ENCODE measurements at places on chromosomes 12 and 14.

- peak; percentile 66 for DNase-seq
Measured at GRCh38 chr12:6062757-6063735, 61.4 kb downstream of the VWF start.

DNA sequence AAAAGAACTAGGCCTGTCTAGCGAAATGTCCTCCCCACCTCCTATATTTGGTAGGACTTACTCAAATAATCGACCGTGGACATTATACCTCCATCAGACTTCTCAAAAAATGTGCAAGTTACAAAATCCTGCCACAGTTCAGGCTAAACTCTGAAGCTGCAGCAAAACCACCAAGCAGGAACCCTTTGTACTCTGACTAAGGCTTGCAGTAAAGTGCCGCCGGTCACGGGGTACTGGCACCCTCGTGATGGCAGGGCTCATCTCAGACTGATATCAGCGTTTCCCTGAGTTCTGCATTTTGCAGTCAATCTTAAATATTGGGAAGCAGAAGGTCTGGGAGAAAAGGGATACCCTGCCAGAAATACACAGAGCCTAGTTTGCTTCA lies 17.1 kb downstream of the SLC11A2 start:
- DNase-seq: peak; percentile 59

GRCh38 chr12:65229441-65229840 lies 49.0 kb upstream of the MSRB3 start:
- DNase-seq: no peak

DNA sequence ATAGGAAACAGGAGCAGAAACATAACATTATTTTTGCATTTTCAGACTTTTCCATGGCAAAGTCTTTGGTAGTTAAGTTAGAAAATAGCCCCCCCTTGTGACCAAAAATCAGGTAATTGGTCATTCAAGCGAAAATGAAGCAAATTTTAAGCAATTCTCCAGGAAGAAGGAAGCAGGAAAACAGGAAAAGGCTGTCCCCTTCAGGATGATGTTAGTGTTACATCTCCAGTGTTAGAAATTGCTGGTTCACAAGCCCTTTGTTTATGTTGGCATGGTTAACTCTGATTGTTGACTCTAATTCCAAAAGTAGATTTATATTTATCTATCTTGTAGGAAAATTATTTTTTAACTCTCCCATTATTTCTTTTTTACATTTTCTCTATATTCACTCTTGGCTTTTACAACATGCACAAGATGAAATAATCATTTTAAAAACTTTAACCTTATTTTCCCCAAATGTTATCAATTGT lies 18.8 kb upstream of the GAS2L3 start:
- no peak for DNase-seq

GRCh38 chr14:71228711-71229110 lies 321.5 kb downstream of the PCNX1 start:
- no peak for DNase-seq

DNA sequence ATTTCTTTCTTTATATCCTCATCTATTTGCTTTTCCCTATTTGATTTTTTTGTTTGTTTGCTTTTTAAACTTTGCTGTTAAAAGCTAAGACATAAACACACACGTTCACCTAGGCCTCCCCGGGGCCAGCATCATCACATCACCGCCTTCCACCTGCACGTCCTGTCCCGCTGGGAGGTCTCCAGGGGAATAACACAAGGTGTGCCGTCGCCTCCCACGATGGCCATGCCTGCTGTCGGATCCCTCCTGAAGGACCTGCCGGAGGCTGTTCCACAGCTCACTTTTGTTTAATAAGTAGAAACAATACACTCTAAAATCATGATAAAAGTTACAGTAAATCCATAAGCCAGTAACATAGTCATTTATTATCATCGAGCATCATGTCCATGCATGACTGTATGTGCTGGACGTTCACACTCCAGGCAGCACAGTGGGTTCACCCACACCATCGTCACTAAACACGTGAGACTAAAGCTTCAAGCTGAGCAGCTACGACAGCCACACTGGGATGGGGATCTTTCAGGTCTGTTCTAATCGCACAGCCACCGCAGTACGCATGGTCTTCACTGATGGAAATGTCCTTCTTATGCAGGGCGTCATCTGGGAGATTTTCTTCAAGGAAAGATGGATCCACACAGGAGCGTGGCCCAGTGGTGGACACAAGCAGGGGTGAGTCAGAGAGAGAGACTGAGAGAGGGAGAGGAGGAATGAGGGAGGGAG lies 3.6 kb downstream of the RIMBP2 start:
- DNase-seq: no peak

DNA sequence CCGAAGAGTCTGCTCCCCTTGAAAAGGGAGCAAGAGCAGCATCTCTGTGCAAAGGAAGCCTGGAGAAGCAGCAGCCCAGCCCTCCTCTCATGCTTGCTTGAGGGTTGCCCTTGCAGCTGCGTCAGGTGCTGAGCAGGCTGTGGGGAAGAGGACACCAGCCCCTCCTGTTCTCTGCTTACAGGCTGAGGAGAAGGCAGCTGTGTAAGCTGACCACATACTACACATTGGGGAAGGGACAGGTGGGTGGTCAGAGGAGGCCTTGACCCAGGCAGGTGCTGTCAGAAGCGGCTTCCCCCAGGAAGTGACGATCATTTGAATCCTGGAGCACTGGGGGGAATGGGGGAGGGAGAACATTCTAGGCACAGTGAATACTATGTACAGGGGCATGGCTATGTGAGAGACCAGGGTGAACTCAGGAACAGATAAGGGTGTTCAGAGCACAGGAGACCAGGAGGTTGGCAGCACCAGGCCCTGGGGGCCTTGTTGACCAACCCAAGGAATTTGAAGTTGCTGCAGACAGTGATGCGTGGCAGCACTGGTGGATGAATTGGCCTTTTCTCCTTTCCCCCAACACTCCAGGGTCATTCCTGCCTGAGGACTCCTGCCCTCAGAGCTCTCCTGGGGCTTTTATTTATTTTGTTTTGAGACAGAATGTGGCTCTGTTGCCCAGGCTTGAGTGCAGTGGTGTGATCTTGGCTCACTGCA lies 2.7 kb upstream of the KLC1 start:
- DNase-seq: no peak

DNA sequence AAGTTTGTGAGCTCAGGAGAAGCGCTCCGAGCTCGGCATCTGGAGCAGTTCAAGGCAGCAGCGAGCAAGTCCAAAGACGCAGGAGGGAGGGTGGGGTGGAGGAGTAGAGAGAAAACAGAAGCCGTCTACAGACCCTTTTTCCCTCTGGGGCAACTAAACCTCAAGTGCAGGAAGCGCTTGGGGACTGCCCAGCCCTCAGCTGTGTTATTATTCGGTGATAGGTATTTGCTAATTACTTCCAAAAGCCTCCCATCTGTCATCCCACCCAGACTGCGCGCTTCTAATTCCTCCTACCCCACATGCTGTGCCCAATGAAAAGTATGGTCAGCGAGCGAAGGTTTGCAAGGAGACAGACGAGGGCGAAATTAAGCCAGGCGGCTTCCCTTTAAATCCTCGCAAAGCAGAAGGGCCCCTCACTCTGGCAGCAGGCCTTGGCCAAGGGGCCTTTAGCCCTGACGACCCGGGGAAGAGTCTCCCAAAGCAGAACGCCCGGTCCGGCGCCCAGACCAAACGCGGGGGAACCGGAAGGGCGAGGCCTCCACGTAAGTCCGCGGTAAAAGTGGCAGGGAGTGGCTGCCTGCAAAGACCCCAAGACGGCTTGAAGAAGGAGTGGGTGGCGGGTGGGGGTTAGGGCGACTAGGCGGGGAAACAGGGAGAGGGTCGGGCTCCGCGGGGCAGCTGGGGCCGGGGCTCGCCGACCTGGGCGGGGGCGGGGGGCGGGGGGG lies 507 bp upstream of the CD9 start:
- no peak for DNase-seq

DNA sequence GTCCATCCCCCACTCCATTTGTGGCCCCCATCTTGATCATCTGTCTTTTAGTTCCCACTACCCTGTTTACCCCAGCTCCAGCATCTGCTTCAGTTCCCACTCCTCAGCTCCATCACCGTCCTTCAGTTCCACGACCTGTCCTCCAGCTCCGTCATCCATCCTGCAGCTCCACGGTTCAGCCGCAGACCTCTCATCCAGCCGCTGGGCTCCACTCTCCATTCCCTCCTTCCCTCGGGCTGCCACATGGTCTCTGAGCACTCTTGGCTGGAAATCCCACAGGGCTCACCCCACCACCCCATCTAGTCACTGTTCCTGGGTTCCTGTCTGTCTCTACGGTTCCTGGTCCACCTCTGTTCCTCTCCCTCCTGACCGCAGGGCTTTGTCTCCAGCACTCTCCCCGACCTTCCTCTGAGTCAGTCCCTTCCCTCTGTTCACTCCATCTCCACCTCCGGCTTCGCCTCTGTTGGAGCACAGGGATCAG lies 3.3 kb upstream of the P3H3 start:
- no peak for DNase-seq

DNA sequence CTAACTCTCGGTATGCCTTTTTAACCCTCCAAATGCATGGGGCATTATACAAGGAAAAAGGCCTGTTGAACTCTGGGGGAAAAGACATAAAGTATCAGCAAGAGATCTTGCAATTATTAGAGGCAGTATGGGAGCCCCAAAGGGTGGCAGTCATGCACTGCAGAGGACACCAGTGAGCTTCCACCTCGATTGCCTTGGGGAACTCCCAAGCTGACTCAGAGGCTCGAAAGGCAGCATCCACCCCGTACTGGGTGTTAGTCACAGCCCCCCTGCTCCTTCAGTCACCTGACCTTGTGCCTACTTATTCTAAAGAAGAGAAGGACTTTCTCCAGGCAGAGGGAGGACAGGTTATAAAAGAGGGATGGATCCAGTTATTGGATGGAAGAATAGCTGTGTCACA lies 781.4 kb upstream of the TMEM132C start:
- DNase-seq: peak; percentile 35

GRCh38 chr12:19484738-19485137 lies 45.4 kb downstream of the AEBP2 start:
- no peak for DNase-seq

GRCh38 chr12:120116441-120116791 lies at the start of gene RAB35:
Gene RAB35 (minus strand): TSS chr12:120116753. CDS start chr12:120116650, 103 bp downstream.
- no peak for DNase-seq

DNA sequence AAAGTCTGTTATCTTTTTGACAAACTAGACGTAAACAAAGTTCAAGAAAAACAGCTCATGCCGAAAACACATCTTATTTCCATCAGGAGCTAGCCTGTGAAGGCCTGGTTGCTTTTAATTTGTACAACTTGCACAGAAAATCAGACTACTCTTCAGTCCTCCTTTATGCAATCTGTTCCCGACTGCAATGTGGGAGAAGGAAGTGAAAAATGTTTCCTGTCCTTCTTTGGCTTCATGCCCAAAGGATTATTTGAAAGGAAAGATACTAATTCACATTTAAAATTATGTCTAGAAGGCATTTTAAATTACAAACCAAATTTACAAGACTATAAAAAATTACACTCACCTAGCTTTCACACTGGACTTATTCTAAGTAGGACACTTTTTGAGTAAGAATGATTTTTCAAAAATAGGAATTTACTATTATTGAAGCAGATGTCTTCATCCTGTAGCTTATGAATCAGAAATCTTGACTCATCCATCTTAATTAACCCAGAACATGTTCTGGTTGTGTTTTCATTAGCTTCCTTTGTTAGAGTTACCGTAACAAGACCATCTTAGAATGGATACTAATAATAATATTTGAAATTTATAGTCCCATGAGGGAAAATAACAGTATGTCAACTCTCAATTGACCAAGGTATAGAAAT lies 272.6 kb downstream of the PRKD1 start:
- no peak for DNase-seq

DNA sequence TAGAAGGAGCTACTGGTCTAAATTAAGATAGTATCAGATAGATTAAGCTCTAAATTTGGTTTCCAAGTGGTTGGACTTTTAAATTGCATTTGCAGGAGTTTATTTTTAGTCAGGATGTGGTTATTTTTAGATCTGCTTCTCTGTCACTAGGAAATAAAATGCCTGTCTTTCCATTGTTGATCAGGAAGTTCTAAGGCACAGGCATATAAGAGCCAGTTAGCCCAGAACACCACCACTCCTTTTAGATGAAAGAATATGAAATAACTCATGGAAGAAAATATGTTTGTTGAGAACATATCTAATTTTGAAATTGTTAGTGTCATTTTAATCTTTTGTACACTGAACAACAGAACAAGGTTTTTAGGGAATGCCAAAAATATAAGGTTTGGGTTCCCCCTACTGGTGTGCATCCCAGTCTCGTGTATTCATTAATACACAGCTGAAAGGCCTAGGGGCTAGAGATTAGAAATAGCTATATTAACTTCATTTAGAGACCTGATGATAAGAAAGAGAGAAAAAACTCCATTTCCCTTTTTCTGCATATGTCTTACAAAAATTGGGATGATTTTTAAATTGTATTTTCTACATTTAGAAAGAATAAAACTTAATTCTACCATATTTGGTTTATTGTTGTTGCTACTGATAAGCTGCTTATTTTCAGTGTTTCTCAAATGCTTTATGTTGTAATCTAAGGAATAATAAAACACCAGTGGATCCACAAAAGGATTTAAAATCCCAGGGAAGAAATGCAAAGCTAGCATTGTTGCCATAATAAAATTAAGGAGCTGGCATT lies 67.2 kb downstream of the RIC8B start:
- DNase-seq: peak; percentile 31

DNA sequence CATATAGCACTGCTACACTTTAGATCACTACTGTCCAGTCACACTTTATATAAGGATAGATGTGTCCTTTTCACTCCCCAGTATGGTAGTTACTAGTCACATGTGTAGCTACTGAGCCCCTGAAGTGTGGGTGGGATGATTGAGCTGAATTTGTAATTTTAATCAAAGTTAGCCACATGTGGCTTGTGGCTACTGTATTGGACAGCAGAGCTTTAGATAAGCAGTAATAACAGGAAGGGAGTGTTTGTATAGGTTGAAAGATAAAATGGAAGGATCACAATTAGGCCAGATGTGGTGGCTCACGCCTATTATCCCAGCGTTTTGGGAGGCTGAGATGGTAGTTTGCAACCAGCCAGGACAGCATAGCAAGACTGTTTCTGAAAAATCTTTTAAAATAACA lies 23.5 kb downstream of the NAA30 start:
- no peak for DNase-seq

DNA sequence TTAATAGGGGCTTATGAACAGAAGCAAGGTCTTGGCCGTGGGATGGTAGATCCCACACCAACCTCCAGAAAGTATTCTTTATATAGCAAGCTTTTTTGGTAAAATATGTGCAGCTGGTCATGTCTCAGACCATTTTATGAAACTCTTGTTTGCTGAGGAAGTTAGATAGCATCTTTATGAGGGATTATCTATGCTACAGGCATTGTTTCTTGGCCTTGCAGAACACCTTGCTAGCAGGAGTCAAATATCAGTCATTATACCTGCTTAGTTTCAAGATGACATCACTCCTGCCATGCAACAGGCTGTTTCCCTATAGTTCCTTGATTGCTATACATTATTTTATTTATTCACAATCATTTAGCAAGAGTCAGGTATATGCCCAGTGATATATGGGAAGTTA lies 84.8 kb upstream of the LRFN5 start:
- DNase-seq: no peak

- no peak for DNase-seq
Measured at GRCh38 chr12:517538-517937, 57.8 kb downstream of the B4GALNT3 start.

DNA sequence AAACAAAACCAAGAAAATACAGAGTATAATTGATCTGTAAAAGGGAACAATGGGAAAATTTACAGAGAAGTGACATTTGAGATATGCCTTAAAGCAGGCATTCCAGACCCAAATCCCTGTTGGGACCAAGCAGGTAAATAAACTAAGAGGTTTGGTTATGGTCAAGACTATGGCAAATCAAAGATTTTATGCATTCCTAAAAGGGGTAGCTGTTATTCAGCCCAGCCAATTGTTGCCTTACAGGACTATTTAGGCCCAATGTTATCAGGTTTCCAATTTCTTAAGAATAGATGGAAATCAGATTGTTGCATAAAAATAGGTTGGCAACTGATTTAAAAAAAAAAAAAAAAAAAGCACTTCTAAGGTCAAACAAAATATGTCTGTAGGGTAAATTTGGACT lies 5.3 kb downstream of the DNAI7 start:
- no peak for DNase-seq

All from stimulated activated CD4-positive, alpha-beta T cell treated with anti-CD3 and anti-CD28 coated beads, Interleukin-15, amount 100 ng/mL, for 24 hours (primary cell).